ENCODE measurements at places on chromosomes 11 and 22.

DNA sequence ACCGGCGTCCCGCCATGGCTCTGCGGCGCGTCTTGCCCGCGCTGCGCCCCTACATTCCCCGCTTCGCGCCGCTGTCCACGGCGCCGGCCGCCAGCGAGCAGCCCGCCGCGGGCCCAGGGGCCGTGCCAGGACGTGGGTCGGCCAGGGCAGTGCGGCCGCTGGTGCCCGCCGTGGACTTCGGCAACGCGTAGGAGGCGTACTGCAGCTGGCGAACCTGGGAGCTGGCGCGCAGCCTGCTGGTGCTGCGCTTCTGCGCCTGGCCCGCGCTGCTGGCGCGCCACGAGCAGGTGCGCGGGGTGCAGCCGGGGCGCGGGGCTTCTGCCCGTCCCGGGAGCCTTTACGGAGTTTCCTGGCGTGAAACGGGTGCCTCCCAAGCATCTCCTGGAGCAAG is 20.1 kb downstream of the DGCR6L start:
- DNase-seq, result no peak

GRCh38 chr11:47848700-47849155 is 578 bp upstream of the NUP160 start:
- no peak for DNase-seq

GRCh38 chr11:103623933-103624332 is 412.5 kb upstream of the DDI1 start:
- no peak for DNase-seq

GRCh38 chr11:31922450-31922849 is 111.3 kb upstream of the PAX6 start:
- no peak for DNase-seq

DNA sequence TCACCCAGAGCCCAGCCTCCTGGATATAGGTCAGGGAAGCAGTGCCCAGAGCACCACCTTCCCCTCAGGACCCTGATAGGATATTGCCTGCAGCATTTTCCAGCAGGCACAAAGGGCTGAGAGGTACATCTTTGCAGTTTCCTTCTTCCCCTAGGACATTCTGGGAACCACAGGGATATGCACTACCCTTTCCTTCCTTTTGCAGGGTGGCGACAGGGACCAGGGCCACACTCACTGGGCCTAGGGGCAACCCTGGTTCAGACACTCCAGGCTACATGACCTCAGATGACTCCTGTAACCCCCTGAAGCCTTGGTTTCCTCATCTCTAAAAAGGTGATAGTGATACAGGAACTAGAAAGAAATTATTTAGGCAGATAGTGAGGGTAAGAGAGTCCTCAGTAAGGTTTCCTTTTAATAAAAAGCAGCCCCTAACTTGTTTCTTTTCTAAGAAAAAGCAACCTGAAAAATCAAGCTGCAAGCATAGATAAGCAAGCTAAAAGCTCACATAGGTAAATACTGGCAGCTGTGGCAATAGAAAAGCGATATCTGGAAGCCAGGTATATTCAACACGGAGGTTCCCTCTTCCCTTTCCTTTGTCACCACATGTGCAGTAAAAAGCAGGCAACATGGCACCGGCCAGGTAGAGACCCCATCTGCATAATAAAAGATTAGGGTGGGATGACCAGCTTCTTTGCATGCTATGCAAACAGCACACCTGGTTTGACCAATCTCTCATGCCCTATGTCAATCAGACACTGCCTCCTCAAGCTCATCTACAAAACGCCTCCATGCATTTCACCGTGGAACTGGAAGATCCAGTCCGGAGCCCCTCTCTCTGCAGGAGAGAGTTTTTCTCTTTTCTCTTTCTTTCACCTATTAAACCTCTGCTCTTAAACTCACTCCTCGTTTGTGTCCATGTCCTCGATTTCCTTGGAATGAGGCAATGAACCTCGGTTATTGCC is 13.2 kb upstream of the MRGPRX2 start:
- DNase-seq, result no peak

GRCh38 chr22:46027211-46028105 is 50.5 kb upstream of the WNT7B start:
- DNase-seq, result no peak

DNA sequence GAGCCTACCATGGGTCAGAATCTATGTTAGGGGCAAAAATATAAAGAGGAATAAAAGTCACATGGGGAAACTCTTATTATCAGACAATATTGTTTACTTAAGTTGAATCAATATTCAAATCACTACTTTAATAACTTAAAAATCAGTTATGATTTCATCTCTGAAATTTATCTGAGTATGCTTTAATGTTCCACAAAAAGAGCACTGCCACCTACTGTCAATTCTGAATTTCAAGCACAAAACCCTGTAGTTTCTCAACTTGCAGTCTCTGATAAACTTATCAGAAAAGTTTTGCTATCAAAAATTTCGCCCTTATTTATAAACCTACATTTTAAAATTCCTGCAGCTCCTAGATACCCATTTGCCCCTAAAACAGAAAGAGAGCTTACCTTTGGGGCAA is 47.3 kb downstream of the RDX start:
- DNase-seq, result no peak

GRCh38 chr22:27879923-27880322 is 39.1 kb downstream of the PITPNB start:
- DNase-seq, result no peak

DNA sequence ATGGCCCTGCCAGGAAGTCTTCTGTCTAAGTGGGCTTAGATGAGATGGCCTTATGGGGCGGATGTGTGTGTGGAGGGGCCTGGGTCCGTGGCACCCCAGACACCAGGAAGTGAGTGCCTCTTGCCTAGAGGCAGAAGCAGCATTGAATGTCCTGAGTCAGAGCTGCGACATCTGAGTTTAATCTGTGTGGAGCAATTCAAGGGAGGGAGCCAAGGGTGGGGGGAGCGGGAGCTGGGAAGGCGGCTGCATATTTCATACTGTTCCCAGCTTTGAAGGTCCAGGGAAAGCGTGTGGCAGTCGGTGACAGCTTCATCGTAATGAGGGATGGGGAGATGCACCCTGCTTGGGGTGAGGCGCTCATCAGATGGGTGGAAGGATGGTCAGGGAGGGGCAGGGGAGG is 73.5 kb upstream of the THY1 start:
- DNase-seq, result no peak

GRCh38 chr11:108873310-108873709 is 208.4 kb downstream of the DDX10 start:
- no peak for DNase-seq

DNA sequence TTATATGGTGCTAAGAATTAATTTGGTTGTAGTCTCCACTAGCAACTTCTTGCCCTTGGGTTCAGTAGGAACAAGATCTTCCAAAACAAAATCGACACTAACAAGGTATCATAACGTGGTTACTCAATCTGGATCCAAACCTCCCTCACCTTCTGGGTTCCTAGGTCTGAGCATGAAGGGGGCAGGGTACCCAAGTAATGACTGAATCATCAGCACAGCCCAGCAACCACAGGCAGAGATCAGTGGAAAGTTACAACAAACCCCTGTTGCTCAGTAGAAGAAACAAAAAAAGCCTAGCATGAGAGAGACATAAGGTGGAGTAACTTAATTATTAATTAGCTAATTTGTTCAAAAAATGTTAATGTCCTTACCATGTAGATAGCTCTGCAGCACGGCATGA is 221.4 kb downstream of the BLID start:
- DNase-seq, result no peak

DNA sequence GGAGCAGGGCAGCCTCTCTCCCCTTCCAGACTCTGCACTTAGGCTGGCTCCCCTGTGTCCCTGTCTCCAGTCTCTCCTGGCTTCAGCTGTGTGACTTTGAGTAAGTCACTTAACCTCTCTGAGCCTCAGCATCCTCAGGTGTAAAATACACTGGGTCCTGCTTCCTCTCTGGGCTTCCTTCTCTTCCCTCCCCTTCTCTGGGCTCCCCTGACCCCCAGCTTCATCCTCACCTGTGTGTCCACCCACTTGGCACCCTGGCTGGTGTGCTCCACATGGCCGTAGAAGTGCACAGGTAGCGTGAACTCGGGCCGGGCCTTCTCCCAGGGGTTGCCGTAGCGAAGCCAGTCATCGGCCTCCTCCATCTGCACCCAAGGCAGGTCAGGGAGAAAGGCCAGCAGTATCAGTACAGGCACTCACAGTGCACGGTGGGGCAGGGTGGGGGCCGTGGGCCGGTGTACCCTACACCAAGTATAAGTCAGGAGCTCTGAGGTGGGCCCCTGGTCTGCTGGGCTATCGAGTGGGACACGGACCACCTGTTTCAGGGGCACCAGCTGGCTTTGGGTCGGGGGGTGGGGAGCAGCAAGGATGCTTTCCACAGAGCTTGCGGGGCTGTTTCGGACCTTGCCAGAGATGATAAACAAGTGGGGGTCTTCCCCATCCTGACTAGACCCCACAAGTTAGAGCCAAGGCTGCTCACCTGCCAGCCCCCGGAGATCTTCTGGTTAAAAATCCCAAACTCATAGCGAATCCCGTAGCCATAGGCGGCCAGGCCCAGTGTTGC is 2.0 kb downstream of the PYGM start:
- no peak for DNase-seq

DNA sequence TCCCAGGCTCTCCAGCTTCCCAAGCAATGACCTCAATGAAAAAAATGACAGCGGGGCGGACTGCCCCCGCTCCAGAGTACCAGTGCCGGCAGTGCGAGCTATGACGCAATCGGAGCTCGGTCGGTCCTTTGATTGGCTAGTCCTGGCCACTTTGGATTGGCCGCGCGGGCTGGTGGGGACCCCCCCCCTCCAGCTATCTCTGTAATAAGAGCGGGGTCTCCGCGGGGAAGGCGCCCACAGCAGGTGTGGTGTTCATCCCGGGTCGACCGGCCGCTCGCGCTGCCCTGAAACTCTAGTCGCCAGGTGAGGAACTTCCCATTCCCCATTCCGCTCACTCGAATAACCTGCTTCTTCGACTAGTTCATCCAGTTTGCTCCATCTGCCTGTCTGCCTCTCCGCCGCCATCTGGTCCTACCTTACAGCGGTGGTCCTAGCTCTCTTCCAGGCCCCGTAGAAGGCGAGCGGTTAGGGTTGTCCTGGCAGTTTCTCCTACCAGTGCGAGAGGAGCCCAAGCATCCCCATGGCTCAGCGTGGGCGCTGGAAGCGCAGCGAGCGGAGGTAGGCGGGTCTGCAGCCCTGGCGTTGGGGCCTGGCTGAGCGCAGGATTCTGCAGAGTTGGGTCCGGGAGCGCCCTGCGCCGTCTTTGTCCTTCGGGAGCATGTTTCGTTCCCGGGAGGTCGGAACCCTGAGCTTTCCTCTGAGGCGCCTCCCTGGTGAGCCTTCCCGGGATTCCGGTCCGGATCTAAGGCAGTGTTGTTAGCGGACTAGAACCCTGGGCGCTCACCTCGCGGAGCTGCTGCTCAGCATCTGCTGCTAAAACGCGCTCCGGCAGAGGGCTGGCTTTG is at the start of gene CALCB:
Gene CALCB, plus strand, starts transcription at position 233 of the 845 bp plus-strand sequence. CDS start 1,126 bp downstream, outside the sequence.
- DNase-seq, result no peak

DNA sequence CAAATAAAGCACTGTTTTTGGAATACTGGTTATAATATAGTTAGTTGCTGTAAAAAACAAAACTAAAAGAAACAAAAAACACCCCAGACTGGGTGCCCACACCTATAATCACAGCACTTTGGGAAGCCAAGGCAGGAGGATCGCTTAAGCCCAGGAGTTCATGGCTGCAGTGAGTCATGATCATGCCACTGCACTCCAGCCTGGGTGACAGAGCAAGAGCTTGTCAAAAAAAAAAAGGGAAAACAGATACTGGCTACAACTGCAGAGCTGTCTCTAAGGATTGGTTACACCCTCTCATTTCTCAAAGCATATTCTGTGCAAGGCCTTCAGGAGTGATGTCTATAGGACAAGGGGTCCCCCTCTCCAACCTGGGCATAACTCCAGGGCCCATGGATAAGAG is 14.6 kb upstream of the STK33 start:
- DNase-seq, result peak; percentile 29

DNA sequence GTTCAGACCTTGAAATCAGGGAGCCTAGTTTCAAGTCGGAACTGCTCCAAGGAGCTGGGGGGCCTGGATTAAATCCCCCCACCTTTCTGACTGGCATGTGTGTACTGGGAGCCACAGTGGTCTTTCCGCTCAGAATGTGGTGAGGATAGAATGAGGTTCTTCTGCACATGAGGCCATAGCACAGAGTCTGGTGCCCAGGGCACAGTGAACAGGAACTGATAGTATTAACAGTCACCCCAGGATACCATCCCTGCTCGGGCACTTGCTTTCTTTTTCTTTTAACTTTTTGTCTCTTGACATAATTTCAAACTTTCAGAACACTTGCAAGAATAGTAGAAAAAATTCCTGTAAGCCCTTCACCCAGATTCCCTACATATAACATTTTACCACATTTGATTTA is 28.8 kb downstream of the LMO1 start:
- no peak for DNase-seq

DNA sequence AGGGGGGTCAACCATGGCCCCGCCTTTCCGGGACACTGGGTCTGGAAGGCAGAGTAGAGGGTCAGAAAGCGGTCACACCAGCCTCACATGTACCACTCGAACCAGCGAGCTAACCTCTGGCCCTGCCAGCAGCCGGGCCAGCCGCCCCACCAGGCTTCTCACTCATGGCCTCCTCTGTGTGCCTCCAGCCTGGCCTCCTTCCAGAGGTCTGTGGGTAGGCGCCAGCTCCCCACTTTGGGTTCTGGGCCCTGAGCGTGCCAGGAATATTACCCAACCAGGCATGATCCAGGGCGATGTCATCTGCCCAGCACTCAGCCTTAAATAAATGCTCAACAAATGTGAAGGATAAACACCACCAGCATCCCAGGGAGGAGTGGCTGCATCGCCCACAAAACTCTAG is 5.8 kb downstream of the SCUBE1 start:
- DNase-seq, result no peak

GRCh38 chr11:64846998-64847666 is 2.7 kb upstream of the CDC42BPG start:
- DNase-seq, result no peak

DNA sequence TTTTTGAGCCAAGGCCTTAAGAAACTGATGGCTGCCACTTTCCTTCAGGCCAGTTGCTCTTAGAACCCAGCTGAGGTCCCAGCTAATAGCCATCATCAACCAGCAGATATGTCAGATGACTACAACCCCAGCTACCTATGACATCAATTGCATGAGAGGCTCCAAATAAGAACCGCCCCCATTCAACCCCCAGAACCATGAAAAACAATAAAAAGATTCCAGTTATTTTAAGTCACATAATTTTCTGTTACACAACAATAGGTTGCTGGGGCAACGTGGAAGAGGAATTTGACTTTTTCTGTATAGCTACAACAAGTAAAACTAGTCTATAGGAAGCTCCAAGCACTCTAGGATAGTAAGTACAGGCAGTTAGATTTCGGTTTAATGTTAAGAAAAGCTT is 216.3 kb upstream of the MTNR1B start:
- no peak for DNase-seq

- DNase-seq, result no peak
These were observed 1.7 kb downstream of the CCDC157 start for GRCh38 chr22:30358541-30358940.

DNA sequence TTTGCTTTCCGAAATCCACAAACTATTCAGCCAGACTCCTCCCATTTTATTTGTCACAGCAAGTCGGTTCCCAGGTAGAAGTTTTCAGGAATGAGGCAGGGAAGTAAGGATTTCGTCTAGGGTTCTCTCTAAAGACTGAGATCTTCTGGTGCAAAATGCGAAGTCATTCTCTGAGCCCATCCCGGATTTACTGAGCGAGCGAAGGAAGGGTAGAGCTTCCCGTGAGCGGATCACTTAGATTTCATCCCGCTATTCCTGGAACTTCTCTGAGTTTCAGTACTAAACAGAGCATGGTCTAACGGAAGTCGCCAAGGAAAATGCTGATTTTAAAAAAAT is 3.1 kb upstream of the CALCA start:
- no peak for DNase-seq

Data from vagina (tissue), 2 donors.